ENCODE measurements at places on chromosomes 16 and 17.

DNA sequence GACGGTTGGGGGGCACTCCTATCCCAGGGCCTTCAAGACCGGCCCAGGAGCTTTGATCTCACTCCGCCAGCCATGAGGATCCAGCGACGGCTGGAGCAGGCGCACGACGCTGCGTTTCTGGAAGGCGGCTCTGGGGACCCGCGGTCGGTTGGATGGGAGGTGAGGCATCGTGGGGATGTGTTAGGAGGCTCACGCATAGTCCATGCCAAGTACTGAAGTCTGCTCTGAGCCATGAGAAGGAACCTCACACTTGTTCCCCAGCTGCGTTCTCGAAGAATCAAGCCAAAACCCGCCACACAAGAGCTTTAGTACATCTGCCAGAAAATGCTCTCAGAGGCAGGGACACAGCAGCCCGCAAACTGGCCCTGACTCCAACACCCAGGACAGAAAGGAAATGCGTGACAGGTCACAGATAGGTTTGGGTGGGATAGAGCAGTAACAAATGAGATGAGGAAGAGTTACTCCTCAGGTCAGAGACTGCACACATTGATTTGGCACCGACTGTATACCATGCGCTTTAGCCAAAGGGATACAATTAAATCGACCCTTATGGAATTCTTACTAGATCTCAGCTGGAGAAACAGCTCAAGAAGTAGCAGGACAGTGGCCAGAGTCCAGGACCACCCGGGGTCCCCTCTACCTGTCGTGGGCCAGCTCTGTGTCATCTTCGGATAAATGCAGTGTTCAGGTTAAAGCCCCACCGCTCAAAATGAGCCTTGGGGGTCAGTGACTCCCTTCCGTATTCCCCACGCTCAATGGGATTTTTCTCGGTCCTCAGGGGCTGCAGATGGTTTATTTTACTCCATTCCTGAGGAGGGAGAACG, 6.7 kb upstream of the GSG1L start:
- DNase-seq = no peak

DNA sequence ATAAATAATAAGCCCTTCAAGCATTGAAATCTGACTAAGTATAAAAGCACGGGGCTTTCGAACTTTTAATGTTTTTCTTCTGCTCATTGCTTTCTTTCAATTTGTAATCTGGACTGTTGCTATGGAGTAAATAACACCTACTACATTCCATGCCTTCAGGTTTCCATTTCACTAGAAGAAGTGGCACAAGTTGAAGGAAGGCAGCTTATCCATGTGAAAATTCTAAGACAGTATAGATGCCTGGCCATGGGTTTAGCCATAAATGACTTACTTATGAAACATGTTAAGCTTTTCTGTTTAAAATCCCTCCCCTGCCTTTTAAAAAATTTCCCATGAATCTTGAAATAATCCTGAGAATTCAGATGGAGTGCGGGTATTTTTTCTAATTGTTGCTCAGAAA, 30.6 kb downstream of the KCNJ16 start:
- no peak for DNase-seq

GRCh38 chr17:28127196-28127595, 84.7 kb downstream of the NLK start:
- DNase-seq = no peak

GRCh38 chr17:69018022-69018615, 42.6 kb downstream of the ABCA9 start:
- no peak for DNase-seq

- DNase-seq = no peak
Measured at GRCh38 chr16:58343562-58343961, 48.7 kb upstream of the GINS3 start.

- DNase-seq = peak; percentile 99
Measured at GRCh38 chr16:30698139-30698815, 694 bp upstream of the SRCAP start.

GRCh38 chr17:78337244-78338109, 22.4 kb downstream of the SOCS3 start:
- DNase-seq = peak; percentile 85

GRCh38 chr16:85615852-85616606, 2.9 kb downstream of the GSE1 start:
- DNase-seq = peak; percentile 85

DNA sequence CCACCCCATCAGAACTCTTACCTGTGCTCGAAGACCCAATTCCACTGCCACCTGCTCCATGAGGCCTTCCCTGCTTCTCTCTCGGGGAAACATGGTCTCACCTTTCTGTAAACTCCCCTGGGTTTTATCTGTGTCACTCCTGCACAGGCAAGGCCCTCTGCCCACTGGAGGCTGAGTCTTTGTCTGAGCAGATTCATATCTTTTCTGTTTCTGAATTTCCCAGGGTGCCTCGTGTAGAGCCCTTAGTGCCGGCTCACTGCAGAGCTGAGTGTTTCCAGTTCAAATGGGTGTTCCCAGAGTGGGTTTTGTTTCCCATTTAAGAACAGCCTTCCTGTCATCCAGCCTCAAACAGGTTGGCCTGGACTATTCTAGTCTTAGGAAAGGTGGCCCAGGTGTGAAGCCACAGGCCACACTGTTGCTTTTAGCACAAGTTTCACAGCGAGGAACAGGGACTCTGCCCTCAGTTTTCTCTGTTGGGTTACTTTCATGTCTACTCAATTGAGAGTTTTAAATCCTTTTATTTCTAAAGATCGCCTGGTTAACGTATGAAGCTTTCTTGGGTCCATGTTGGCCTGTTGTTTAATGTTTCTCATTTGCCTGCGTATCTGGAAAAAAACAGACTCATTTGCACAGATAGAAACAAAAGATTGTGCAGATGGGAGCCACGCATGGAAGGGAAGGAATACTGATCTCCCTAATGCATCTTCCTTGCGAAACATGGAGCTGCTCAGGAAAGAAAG, 228.7 kb downstream of the MSI2 start:
- DNase-seq = no peak

GRCh38 chr17:39926588-39927100, 757 bp downstream of the ORMDL3 start:
- peak; percentile 77 for DNase-seq

GRCh38 chr17:76827736-76828135, 40.5 kb upstream of the MGAT5B start:
- no peak for DNase-seq

GRCh38 chr16:86044241-86044671, 145.3 kb downstream of the IRF8 start:
- peak; percentile 9 for DNase-seq

GRCh38 chr17:79916991-79917901, 78.0 kb upstream of the CBX4 start:
- DNase-seq = no peak

GRCh38 chr17:31748881-31749280, 110.2 kb downstream of the COPRS start:
- DNase-seq = no peak

- DNase-seq = peak; percentile 59
Measured at GRCh38 chr17:4004517-4005295, 40.5 kb upstream of the ATP2A3 start.

DNA sequence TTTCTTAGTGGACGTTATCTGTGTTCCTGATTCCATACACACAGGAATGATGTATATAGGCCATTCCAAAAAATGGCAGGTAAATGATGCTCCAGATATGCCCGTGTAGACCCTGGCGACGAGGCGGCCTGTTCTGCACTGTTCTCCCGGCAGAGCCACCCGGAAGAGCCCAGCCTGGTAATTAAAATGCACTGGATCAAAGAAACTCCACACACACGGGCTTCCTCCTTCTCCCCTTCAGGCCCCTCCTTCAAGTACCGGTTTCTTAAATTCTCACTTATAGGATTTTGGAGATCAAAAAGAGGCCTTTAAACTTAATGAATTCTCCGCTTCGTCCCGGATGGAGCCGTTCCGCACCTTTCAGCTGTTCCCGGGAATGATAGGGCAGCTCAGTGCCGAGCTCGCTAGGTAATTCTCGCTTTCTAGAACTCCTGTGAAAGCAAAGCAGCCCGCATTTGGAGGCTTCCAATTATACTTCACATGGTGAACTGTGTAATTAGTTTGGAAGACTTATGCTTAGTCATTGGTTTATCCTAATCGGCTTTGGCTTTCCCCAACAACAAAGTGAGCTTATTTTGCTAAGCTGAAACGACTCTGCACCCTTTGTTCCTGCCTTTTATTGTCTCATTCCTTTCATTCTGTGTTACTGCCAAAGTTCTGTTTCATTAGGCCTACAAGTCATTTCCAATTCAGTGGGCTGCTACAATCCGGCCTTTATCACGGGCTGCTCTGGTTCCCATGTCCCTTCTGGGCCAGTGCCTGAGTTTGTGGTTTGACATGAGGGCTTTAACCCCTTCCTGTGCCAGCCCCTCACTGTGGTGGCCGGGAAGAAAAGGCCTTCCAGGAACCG, 150.0 kb downstream of the MSI2 start:
- DNase-seq = no peak

GRCh38 chr17:43645450-43645764, 16.3 kb downstream of the MEOX1 start:
- no peak for DNase-seq

DNA sequence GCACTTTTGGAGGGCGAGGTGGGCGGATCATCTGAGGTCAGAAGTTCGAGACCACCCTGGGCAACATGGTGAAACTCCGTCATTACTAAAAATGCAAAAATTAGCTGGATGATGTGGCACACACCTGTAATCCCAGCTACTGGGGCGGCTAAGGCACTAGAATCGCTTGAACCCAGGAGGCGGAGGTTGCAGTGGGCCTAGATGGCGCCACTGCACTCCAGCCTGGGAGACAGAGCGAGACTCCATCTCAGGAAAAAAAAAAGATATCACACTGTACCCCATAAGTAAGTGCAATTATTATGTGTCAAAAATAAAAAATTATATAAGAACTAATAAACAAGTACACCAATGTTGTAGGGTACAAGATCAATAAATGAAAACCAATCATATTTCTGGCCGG, 200.0 kb downstream of the CDRT15L2 start:
- DNase-seq = no peak

- no peak for DNase-seq
Measured at GRCh38 chr16:11542069-11542744, 44.5 kb downstream of the LITAF start.

DNA sequence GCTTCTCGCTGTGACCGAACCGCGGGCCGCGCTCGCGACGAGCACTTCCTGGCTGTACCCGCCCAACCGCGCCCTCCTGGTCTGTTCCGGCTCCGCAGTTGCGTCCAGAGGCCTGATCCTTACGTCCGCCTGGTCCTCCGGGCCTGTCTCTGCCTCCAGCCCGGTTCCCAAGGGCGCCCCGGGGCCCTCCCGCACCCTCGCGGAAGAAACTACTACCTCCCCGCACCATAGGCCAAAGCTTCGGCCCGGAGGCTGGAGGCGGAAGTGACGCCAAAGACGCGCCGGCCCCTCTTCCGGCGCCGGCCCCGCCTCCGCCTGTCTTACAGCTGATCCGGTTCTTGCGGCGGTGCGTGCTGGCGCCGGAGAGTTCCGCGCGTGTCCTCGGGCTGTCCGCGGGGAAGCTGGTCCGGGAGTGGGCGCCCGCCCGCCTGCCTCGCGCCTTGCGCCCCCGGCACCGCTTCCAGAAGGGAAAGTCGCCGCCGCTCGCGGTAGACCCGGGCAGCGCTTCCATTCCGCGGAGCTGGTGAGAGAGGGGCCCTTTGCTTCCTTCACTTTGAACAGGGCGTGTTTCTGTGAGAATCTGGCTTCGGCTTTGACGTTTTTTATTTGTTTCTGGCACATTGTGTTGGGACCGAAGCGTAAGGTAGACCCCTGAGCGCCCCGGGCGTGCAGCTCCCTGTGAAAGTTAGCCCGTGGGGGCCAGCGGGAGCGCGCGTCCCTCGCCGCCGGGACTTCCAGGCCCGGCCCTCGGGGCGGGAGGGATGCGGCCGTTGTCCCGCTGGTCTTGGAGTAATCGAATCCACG, at the start of gene ZNF778:
Gene ZNF778 (plus strand): TSS at position 316 of the 804 bp plus-strand sequence. CDS start 3,425 bp downstream, outside the sequence.
- DNase-seq = peak; percentile 86

- no peak for DNase-seq
Measured at GRCh38 chr17:40561294-40561870, 3.9 kb downstream of the CCR7 start.

GRCh38 chr17:18187821-18188761, 4.5 kb downstream of the ALKBH5 start:
- no peak for DNase-seq

GRCh38 chr17:10226930-10227695, 28.7 kb upstream of the GAS7 start:
- peak; percentile 31 for DNase-seq

DNA sequence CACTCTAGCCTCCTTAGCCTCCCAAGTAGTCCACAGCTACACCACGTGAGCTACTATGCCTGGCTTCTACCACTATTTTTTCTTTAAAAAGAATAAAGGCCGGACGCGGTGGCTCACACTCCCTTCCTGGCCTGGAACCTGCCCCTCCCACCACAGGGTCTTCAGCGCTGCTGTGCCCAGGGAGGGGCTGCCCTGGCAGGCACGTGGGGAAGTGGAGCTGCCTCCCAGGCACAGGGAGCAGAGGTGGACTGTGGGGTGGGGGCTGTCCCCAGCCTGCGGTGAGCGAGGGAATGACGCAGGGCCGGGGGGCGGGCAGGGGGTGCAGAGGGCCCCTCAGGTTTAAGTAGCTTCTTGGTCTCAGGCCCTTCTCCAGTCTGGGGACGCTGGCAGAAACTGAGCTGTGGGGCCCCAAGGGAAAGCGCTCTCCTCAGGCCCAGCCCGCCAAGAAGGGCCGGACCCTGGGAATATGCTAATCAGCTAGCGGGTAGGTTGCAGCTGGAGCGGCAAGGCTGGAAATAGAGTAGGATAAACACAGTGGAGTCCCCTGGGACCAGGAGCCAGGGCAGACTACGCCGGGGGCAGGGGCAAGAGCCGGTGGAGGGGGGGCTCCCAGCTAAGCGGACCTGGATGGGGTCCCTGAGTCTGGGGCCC, 46.8 kb downstream of the TIMM22 start:
- no peak for DNase-seq

GRCh38 chr16:68445458-68445857, 2.9 kb downstream of the SMPD3 start:
- peak; percentile 56 for DNase-seq

DNA sequence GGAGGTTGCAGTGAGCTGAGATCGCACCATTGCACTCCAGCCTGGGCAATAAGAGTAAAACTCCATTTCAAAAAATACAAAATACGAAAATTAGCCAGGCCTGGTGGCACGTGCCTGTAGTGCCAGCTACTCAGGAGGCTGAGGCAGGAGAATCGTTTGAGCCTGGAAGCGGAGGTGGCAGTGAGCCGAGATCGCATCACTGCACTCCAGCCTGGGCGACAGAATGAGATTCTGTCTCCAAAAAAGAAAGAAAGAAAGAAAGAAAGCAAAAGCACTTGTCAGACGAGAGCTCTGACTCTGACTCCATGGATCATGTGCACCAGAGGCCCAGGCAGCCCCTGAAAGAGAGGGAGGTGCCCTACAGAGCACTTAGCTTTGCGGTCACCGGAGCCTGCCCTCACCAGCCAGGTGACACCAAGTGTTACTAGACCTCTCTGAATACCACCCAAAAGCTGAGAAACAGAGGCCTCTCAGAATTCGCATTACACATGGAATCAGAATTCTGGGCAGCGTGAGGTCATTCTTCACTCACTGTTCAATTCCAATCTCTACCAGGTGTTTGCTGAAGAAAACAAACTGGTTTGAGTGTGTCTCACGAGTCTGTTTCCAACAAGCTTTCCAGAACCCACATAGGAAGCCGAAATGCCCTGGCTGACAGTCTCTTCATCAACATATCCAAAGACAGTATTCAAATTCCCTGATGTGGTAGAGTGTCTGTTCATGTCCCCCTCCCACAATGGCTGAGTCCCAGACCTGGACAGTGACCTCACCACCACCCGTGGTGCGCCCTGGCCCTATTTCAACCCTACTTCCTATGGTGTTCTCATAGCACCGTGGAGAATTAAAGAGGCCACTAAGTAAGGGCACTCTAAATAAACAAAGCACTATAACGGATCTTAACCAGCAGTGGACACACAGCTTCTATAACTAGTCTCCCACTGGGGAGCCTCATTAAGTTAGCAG, 1.5 kb downstream of the FLCN start:
- DNase-seq = no peak

GRCh38 chr16:67546761-67547422, 15.4 kb upstream of the CTCF start:
- DNase-seq = peak; percentile 76
